ENCODE measurements at places on chromosomes 11 and 22.

DNA sequence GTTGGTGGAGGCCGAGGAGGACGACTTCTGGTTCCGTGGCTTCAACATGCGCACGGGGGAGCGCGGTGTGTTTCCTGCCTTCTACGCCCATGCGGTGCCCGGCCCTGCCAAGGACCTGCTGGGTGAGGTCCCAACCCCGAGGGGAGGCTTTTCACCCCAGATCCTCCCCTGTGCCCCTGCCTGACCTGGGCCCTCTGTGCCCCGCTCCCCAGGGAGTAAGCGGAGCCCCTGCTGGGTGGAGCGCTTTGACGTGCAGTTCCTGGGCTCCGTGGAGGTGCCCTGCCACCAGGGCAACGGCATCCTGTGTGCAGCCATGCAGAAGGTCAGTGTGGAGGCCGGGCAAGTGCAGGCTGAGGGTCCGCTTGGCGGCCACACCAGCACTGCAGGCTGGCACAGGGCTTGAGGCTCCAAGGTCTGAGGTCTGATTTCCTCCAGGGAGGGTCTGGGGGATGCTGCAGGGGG is 5.1 kb downstream of the MAPK8IP2 start:
- no peak for DNase-seq

GRCh38 chr11:113896156-113896879 is 8.3 kb upstream of the HTR3B start:
- DNase-seq: no peak

DNA sequence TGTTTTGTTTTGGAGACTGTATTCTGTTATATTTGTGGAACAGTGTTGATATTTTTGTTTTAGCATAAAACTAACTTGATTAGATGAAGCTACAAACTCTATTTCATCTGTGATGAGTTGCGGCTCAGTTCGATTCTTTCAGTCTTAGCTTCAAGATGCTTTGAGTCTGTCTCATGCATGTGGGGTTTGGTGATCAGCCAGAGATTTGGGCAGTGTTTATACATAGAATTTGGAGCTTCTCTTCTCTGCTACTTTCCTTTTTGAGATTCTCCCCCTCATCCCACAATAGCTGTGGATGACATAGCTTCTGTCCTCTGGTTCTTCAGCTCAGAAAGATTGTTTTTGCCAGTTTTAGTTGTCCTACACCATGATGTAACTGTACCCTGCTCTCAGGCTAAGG is 90.4 kb downstream of the ARHGAP20 start:
- DNase-seq: no peak

DNA sequence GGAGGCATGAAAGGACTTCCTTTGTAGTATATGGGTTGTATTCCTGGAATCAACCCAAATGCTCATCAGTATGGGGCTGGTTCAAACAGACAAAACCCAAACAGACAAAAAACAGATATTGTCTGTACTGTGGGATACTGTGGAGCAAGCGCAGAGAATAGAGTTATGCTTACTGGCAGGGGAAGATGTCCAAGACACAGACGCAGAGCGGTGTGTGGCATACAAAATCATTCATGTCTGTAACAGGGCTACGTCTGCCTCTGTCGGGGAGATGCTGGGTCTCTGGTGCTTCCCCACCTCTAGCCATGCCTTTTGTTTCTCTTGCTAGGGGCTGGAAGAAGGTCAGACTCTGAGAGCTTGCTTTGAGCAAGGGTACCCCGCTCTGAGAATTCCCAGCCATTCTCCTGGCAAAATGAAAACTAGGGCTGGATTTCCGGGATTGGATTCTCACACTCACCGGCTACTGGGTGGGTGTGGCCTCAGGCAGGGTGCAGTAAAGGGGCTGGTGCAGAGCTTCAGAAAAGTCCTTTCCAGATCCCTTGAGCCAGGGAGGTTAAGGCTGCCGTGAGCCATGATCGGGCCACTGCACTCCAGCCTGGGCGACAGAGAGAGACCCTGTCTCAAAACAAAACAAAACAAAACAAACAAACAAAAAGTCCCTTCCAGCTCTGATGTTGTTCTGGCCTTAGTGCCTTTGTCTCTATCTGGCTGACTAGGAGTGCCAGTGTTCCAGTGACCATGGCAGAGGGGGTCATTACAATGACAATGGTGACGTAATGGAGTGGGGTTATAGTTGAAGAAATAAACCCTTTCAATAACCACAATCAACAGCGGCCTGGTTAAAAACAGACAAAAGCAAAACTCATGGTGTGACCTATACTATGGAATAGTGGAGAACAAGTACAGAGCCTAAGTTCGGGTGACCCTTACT is 2.9 kb upstream of the ABCC8 start:
- DNase-seq: no peak

- DNase-seq: no peak
Observed at GRCh38 chr22:29782061-29782845, 15.1 kb downstream of the UQCR10 start.

DNA sequence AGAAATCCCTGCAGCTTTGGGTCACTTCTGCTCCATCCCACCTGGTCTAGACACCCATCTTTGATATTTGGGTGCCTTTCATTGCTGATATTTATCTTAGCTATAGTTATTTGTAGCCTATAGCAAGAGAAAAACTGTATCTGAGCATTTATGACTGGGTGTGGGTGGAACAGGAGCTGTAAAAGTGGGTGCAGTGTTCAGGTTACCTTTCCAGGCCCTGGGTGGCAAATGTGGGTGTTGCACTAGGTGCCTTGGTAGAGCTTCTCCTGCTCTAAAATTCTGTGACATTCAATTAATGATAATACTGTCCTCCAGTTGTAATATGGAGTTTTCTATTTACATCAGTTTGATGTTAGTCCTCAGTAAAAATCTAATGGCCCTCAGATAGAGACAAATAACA is 78.4 kb upstream of the OR4B1 start:
- DNase-seq: no peak

- DNase-seq: no peak
Observed at GRCh38 chr11:88337181-88337986, at the start of gene CTSC. Gene CTSC (minus strand): TSS chr11:88337736. CDS start chr11:88337672, 64 bp downstream.

DNA sequence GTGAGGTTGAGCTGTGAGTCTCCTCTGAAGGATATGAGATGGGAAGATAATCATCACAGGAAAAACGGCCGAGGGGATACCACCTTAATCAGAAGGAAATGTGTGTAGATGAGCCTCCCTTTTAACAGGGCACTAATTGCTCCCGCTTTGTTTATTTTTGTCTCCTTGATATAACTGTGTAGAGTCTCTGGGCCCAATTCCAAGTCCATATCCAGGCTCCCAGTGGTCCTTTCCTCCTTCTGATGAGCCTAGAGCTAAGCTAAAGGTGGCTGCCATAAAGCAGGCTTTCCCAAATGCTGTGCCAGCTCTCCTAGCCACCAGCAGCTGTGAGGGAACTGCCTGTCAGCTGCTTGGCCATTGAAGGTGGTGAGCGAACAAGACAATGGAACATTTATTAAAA is 17.1 kb upstream of the CCDC90B start:
- DNase-seq: no peak

DNA sequence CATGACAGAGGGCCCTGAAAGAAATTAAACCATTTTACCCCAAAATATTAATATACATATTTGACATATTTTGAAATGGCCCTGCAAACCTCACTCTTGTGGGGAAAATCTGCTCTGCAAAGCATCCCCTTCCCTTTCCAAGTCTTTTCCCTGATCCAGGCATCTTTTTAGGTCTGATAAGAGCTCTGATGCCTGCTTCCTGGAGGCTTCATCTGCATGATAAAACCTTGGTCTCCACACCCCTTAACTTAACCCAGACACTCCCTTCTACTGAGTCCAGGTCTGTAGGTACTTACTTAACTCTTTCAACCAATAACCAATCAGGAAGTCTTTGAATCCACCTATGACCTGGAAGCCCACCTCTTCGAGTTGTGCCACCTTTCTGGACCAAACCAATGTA is 1.8 kb upstream of the LGALS12 start:
- DNase-seq: no peak

- no peak for DNase-seq
Observed at GRCh38 chr22:32803738-32804435, 2.4 kb downstream of the TIMP3 start.

- DNase-seq: no peak
Observed at GRCh38 chr11:8138526-8138925, 30.3 kb downstream of the RIC3 start.

- DNase-seq: no peak
Observed at GRCh38 chr22:46377525-46378425, 42.3 kb downstream of the TRMU start.

- DNase-seq: no peak
Observed at GRCh38 chr11:17734986-17735817, 621 bp downstream of the KCNC1 start.

DNA sequence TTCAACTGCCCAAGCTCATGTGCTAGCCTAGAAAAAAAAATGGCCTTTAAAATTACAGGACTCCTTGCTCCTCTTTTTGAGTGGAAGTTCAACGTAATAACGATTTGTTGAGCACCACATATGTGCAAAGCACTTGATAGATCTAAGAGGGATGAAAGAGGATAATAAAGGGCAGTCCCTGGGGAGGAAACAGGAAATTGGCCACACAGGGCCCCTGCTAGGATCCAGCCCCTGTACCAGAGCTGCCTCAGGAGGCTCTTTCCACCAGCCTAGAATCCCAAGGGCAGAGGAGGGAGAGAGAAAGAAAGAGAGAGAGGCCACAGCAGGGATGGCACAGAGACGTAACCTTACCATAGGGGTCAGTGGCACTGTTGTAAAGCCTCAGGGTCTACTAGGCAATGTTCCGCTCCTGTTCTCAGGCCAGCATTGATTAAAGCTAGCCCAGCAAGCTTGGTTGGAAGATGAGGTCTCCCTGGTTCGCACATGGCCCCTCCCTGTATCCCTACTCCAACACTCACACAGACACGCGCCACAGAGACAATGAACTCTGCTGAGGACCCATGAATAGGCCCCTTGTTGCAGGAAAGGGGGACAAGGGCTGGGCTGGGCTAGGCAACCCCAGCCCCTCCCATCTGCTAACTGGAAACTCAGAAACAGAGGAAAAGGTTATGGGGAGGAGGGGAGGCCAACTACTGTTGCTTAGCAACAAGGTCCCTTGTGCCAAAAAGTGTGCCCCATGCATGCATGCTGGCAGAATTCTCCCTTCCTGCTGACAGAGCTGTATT is at the start of gene TMPRSS5:
TSS of gene TMPRSS5 (minus strand) at position 438 of the 785 bp plus-strand sequence. CDS start at position 354, 84 bp downstream.
- DNase-seq: no peak

GRCh38 chr11:123247496-123247799 is 52.4 kb upstream of the CLMP start:
- no peak for DNase-seq

- DNase-seq: no peak
Observed at GRCh38 chr11:111347002-111347722, 31.9 kb downstream of the POU2AF1 start.

GRCh38 chr22:37164505-37164887 is 14.8 kb upstream of the IL2RB start:
- no peak for DNase-seq

GRCh38 chr22:23107487-23108248 is 34.1 kb downstream of the RSPH14 start:
- no peak for DNase-seq

DNA sequence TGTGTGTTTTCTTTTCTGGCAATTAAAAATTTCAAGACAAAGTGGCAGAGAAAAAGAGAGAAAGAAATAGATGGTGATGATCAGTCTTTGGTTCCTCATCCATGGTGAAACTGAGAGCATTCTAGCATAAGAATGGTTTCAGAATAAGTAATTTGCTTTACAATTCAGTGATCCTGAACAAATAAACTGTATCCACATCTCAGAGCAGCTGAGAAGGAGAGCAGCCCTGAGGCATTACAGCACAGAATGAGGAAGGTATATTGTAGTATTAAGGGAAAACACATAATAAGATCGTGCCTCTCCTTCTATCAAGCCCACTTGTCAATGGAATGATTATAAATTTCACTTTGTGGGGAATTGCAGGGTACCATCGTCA is 17.4 kb downstream of the LUZP2 start:
- DNase-seq: no peak

DNA sequence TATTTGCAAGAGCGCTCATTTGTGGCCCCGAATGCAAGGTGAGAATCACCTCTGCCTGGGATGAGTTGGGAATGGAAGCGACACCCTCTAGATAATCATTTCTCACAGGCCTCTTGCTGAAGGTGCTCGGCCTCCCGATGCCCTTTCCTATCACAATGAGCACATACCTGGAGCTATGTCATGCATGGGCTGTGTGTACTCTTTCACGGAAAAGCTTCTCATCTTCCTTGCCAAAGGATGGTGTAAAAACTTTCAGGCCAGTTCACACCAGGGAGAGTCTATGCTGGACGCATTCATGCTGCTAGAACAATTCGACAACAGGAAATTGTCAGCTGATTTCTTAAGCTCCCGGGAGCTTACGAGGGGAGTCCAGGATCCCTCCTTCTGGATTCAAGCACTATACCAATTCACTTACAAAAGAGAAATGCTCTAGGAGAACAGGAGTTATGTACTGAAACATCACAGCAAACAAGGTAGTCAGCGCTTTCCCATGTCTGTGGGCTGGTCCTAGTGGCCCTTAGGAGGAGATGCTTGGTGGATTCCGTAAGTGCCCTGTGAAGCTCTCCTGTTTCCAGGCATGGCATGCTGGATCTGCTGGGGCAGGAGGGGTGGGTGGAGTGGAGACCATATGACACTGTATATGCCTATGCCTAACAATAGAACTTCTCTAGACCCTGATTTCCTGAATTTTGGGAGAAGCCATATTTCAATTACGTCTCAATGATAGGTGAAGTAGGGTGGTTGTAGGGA is 53.1 kb upstream of the B3GAT1 start:
- DNase-seq: no peak

DNA sequence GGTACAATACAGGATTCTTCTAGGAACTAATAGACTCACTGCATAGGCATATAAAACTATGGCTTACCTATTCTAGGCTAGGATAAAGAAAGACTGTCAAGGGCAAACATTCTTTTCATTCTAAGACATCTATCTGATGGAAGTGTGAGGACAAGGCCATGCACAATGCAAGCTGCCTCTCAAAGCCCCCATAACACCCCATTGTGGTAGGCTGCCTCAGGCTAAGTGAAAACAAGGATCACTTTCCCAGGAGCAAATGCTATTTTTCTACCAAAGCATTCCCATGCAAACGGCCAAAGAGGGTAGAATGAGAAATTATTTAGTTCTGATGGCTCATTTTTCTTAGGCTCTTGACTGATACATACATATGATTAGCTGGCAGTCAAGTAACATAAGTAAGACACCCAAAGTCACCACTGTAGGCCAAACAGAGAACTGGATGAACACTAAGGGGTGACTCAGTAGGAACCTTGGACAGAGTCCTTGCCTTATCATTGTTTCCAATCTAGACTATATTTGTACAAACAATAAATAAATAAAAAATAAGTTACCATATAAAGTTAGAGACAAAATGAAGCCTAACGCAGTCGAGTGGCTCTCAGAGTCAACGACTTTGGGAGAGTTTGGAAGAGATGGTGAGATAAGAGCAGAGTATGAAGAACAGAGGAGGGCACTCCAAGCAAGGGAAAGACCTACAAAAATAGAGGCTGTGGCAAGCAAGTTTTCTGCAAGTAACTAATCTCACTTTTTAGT is 303.6 kb downstream of the SBF2 start:
- DNase-seq: no peak
